A549 treated with dexamethasone at 1 μM for 4 hours (cell line): ENCODE measurements at places on chromosomes 3 and 15. TPM values are rescaled to one million over a fixed set of nuclear protein-coding genes. Genes with fewer than 3 reads are reported as not detected.

The ROPN1 gene
- not detected in 5 replicates for total RNA-seq

The MKRN3 gene
- total RNA-seq: 1.1 to 2.1 TPM (median 1.9 TPM) in 5 replicates

The ADAMTS17 gene
- total RNA-seq: 0.08 to 0.30 TPM (median 0.13 TPM) in 4 of 5 replicates, not detected in the other

The ITIH1 gene
- 0.06 TPM in 1 of 5 replicates, not detected in the others for total RNA-seq

The EFCC1 gene
- not detected in 5 replicates for total RNA-seq

The CCR1 gene
- not detected in 5 replicates for total RNA-seq

The LINGO1 gene
- total RNA-seq: 6.1 to 13.3 TPM (median 10.2 TPM) in 5 replicates

The EDC3 gene
- total RNA-seq: 21.8 to 25.5 TPM (median 22.7 TPM) in 5 replicates

The NMB gene
- total RNA-seq: 16.9 to 23.0 TPM (median 19.2 TPM) in 5 replicates

The SLC22A14 gene
- 0.04 to 0.14 TPM (median 0.08 TPM) in 4 of 5 replicates, not detected in the other for total RNA-seq

The ATP13A5 gene
- not detected in 5 replicates for total RNA-seq

The REC114 gene
- not detected in 5 replicates for total RNA-seq

The TGFBR2 gene
- total RNA-seq: 50.0 to 70.0 TPM (median 66.5 TPM) in 5 replicates

The FBN1 gene
- 5.5 to 8.5 TPM (median 6.5 TPM) in 5 replicates for total RNA-seq
